Stimulated activated CD8-positive, alpha-beta memory T cell treated with anti-CD3 and anti-CD28 coated beads, Interleukin-15, amount 100 ng/mL, for 4 hours (primary cell): ENCODE measurements at places on chromosomes 5 and 9.

DNA sequence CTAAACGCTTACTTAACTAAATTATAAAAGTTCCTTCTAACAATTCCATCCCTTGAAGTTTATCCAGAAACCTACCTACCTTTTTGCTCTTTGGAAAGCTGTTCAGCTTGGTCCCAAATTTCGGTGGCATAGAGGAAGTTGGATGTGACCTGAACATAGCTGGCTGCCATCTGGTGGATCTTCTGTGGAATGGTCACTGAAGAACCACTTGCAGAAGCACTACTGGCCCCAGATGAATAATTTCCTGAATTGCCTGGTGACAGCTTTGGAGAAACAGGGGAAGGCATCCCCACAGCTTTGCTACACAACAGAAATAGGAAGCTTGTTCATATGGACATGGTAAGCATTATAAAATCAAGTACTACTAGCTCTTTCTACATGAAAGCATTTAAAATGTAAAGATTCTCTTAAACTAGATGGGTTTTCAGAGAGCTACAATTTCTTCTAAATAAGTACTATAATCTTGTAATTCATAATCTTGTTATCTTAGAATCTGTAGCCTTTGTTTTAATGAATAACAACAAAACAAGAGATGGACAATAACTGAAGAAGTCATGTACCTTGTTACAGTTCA lies 9.9 kb downstream of the LEAP2 start:
- DNase-seq = no peak

GRCh38 chr9:134661791-134662142 lies 20.2 kb downstream of the COL5A1 start:
- DNase-seq = no peak

DNA sequence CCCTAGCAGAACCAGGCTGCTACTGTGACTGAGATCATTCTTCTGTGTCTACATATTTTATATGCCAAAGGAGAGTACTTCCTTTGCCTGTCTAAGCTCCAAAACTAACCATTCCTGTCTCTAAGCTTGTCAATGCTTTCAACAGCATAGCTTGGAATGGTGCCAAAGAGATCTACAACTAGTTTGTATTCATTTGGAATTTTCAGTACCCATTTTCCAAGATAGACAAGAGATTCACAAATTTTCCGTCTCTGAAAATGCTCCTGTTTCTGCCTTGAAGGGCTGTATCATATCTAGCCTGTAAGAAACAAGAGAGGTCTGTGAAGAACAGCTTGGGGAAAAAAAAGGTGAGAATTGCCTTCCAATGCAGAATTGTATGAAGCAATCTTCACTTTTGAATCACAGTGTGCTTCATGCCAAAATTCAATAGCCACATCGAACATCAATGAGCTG lies 334.4 kb upstream of the ACTBL2 start:
- no peak for DNase-seq

GRCh38 chr9:98995059-98995671 lies 51.5 kb downstream of the COL15A1 start:
- DNase-seq = no peak

DNA sequence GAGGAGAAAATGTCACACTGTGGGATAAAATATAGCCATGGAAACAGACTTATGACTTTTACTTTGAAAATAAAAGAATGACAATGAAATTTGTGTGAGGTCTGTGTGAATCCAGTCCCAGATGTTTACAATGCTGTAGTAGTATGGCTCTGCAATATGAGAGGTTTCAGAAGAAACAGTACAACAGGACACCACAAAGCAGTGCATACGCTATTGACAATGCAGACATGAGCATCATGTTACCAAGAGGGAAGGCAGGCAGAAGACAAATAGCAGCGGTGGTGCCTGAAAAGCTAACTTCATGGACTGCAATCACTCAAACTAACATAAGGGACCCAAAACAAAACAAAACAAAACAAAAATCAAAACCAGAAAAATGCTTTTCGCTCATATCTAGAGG lies 1.8 kb downstream of the FGF10 start:
- DNase-seq = no peak

DNA sequence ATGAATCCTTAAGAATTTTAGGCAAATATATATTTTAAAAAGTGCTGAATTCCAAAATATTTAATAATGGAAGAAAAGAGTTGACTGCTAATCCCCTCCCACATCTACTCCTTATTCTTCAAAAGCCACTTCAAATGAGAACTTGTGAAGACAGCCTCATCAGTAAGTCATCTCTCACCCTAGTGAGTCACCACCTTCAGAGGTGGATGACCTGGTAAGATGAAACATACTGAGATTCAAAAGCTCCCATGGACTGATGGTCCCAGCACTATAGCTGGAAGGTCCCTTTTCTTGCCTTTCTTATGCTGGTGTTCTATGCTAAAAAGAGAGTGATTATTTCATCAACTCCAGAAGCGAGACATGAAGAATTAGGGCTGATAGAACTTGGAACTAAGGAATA lies 37.8 kb upstream of the SPDL1 start:
- DNase-seq = no peak

GRCh38 chr9:135087899-135088347 lies 455 bp downstream of the OLFM1 start:
- DNase-seq = no peak

DNA sequence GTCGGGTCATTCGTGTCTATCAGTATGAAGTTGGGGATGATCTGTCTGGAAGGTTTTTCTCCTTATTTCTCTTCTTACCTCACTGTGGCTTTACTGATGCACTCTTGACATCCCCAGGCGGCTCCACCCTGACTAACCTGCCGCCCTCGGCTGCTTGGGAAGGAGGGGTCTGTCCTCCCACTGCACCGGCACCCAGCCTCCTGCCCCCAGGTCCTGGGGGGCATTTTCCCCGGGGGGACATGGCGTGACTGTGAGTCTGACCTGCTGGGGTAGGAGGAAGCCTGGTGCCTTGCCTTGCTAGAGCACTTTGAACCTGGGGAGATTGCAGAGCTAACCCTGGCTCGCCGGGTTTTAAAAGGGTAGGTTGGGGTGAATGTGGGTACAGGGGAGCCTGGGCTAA lies 27.5 kb downstream of the DYNC2I2 start:
- no peak for DNase-seq

- DNase-seq = no peak
Observed at GRCh38 chr5:153953411-153953810, 85.3 kb downstream of the FAM114A2 start.

DNA sequence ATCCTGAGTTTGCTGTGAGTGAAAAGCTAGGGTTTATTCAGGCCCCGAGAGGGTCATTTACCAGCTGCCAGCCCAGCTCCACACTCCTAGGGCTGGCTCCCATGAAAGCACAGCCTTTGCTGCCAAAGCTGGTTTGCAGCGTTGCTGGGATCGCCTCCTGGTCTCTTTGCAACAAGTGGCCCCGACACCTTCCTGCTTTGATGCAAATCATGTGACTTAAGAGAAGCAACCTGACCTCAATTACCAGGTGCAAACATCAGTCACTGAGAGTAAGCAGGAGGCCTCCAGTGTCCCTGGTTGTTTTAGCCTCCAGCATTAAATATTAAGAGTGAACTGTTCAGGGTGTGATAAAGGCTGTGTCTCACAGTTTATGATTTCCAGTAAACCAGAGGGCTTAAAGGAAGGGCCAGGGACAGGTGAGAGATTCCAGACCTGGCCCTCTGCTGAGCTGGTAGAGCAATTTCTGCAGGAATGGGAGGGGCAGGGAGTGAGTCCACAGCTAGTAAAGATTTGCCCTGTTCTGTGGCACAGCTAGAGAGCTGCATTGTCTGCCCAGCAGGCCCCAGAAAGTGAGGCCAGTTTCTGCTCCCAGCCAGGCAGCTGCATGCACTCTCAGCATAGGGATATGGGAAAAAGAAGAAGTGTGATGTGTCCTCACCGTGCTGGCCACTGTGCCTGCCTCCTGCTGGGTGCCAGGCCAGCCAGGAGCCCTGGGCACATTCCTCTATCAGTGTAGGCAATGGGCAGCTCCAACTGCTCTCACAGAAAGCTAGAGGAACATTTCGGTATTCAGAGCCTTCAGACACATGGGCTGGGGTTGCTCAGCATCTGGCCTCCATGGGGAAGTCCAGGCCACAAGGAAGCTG lies 58.0 kb downstream of the SLC22A5 start:
- peak; percentile 65 for DNase-seq

GRCh38 chr5:172102913-172103626 lies 85.0 kb downstream of the STK10 start:
- no peak for DNase-seq

DNA sequence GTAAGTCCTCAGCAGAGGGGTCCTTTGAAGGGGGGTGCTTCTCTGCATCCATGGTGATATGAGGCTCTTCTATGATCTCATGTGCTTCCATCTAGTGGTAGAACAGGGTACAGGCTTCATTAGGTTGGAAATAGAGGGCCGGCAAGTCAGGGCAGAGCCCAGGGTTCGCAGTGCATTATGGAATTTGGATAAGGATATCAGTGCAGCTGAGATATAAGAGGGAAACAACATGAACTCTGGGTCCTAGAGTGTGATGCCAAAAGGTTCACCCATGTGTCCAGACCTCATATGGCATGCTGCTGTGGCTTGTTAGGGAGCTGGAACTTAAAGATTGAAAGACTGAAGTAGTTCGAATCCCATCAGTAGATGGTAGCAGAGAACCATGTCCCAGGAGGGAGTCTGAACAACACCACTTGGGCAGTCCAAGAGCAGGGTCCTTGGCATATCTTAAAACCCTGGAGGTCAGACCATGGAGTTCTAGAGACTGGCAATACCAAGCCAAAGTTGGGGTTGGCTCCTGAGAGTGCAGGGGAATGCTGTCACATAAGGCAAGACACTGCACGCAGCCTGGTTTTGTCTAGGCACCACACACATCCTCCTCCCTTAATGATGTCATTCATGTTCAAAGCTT lies 2.3 kb downstream of the FAM221B start:
- DNase-seq = no peak

- DNase-seq = no peak
Observed at GRCh38 chr9:36306471-36307306, 48.4 kb upstream of the GNE start.

- no peak for DNase-seq
Observed at GRCh38 chr9:138007566-138007917, 130.0 kb downstream of the CACNA1B start.

- no peak for DNase-seq
Observed at GRCh38 chr9:89690334-89690912, 85.6 kb downstream of the GADD45G start.

DNA sequence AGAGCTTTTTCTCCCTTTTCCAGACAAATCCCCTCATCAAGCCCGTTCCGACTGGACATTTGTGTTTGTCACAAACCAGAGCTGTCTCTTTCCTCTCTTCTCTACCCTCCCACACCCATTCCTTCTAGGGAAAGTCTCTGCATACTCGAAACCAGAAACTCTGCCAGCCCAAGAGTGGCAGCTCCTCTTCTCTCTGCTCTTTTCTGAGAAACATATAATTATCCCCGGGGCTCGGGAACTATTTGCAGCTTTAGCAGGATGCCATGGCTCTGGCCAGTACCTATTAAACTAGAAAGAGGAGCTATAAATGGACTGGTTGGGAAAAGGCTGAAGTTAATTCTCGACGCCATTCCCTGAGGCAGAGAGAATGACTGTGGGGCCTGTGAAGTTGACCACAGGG lies 82.6 kb downstream of the SH3PXD2B start:
- no peak for DNase-seq

DNA sequence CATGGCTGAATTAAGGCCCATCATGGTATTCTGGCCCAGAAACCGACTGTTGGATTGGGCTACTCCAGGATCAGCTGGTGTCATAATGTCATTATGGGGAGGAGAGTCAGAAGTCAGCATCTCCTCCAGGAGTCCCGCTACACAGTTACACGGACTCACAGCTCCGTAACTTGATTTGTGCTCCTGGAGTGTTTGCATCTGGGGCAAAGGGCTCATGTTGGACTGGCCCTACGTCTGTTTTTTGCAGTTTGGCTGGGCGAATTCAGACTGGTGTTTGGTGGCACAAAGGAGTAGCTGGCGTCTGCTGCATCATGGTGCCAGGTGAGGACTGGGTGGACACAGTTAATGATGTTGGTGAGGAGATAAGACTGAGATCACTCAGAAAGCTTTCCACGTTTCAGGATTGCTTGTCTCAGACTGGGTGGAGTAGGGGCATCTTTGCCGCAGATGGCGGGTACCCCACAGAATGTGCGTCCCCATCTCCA lies 31.3 kb downstream of the OR2V1 start:
- DNase-seq = no peak

DNA sequence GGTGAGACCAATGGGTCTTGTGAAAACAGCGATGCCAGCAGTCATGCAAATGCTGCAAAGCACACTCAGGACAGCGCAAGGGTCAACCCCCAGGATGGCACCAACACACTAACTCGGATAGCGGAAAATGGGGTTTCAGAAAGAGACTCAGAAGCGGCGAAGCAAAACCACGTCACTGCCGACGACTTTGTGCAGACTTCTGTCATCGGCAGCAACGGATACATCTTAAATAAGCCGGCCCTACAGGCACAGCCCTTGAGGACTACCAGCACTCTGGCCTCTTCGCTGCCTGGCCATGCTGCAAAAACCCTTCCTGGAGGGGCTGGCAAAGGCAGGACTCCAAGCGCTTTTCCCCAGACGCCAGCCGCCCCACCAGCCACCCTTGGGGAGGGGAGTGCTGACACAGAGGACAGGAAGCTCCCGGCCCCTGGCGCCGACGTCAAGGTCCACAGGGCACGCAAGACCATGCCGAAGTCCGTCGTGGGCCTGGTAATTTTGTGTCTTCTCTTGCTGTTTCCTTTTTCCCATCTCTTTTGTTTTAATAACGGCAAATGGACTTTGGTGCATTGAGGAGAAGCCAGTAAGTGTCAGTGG lies 98.0 kb downstream of the EHMT1 start:
- DNase-seq = no peak

DNA sequence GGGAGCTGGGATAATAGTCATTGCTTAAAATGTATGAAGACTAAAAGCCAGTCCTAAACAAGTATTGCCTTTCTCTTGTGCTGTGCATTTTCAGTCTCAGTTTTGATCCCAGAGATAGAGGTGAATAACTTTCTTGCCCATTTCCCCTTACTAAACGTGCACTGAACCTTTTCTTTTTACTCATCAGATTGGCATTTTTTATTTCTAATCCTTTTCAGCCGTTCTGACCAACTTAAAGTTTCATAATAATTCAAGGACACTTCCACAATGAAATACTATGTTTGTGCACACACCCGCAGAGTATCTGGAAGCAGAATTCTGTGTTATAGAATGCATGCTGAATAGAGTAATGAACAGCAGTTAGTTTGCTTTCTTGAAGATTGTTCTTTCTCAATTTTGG lies 343.6 kb downstream of the LRRC70 start:
- no peak for DNase-seq

GRCh38 chr5:135110785-135111596 lies 77.0 kb upstream of the PITX1 start:
- no peak for DNase-seq

GRCh38 chr5:59660737-59661136 lies 232.8 kb downstream of the PDE4D start:
- no peak for DNase-seq

DNA sequence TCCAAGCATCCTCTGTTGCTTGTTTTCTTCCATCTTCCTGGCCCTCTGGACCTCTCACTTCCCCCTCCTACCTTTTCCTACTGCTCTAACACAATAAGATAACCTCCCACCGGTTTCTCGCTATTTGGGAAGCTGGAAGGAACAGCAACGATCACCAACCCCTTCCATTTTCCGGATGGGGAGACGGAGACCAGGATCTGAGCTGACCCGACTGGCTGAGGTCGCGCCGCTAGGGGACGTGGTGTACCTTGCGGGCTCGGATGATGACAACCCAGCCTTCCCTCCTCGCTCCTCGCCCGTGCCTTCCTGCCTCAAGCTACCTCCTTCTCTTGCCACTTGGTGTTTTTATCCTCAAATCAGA lies 1.9 kb downstream of the LPAR1 start:
- DNase-seq = no peak

- DNase-seq = no peak
Observed at GRCh38 chr9:4316409-4316808, 16.5 kb upstream of the GLIS3 start.

- DNase-seq = no peak
Observed at GRCh38 chr9:88889386-88889785, 101.9 kb upstream of the S1PR3 start.
